AG04449 (cell line): ENCODE measurements at places on chromosomes 5 and 9.

DNA sequence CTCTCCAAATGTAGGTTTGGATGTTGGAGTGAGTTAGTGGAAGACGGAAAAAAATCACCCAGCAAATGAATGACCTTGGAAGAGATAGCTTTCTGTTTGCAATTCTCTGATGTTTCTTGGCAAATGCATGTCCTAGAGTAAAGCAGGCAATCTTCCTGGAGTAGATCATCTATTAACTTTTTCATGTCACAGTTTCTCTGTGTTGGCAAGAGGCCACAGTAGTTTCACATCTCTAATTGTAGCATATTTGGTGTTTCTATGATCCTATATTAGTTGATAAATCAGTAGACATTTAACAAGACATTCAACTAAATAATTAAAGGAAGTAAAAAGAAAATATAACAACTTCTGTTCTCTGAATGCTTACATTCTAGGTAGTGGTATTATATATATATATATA, 138.2 kb upstream of the MINAR2 start:
- DNase-seq, result no peak

DNA sequence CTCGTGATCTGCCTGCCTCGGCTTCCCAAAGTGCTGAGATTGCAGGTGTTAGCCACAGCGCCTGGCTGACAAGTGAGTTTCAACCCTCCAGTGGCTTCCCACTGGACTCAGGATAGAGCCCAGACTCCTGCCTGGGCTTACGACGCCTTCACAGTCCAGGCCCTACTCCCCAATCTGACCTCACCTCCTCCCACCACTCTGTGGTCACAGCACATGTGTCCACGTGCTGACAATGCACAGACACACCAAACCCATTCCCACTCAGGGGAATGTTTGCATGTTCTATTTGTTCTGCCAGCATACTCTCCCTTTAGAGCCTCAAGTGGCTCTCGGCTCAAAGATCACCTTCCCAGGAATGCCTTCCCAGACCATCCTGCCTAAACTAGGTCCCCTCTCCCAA, 31.1 kb upstream of the TRIM14 start:
- no peak for DNase-seq

DNA sequence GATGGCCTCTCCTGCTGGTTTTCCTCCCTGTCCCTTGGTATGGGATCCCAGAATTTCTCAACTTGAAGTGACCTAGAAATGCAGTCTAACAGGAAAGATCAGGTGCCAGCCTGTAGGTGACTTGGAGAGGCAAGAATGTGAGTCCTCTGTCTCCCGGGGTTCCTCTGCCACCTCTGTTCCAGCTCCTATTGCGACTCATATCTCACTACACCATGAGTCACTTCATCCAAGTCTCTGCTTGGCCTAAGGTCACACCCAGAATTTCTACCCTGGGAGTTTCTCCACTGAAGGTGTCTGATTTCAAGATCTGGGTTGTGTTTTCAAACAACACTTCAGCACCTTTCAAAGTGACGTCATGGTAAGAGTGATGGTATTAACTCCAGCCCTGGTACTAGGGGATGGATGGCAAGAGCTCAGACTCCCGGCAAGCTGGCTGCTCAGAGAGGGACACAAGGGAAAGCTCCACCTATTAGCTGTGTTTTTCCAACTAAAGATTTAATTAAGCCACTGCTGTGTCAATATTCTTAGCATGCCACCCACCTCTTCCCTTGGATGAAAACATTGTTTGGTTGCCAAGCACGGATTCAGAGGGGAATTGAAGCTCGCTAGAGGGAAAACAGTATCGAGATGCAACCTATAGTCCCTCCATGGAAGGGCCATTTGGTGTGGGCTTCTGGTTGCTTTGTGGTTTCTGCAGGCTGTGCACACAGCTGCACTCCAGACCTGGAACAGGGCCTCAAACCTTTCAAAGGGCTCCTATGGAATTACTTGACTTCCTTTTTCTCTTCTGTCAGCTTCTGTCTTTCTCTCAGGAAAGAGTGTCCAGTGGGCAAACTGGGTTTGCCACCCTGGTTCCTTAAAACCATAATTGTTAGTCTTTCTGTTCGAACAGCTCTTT, 205.7 kb downstream of the GAS1 start:
- DNase-seq, result no peak

DNA sequence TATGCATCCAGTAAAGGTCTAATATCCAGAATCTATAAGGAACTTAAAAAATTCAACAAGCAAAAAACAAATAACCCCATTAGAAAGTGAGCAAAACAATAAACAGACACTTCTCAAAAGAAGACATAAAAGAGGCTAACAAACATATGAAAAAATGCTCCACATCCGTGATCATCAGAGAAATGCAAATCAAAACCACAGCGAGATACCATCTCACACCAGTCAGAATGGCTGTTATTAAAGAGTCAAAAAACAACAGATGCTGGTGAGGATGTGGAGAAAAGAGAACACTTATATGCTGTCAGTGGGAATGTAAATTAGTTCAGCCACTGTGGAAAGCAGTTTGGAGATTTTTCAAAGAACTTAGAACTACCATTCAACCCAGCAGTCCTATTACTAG, 86.1 kb downstream of the WWC1 start:
- DNase-seq, result no peak

DNA sequence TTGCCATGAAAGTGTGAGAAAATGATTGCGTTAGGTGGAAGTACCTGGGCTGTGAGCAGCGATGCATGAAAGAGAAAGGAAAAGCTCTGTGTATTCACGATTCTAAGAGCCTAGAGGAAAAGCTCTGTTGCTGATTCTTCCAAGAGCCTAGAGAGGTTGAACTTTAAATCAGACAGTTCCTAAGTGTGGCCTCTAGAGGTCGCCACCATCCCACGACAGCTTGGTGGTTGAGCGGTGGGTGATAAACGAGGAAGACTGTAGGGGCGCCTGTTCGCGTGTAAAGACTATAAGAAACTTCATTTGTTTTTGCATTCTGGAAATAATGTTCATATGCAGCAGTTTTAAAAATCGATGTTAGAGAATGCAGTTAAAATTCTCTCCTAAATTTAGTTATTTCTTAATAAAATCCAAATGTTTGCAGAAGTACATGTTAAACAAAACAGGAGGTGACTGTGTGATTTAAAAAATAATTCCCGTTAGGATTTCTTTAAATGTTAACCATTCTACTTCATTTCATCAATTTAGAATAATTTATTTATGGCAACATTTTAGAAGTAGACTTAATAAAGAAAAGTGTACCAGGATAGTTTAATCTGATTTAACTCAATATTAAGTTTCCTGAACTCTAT, 107.7 kb downstream of the TENT4A start:
- no peak for DNase-seq

- no peak for DNase-seq
Measured at GRCh38 chr5:82338771-82339373, 60.7 kb upstream of the RPS23 start.

DNA sequence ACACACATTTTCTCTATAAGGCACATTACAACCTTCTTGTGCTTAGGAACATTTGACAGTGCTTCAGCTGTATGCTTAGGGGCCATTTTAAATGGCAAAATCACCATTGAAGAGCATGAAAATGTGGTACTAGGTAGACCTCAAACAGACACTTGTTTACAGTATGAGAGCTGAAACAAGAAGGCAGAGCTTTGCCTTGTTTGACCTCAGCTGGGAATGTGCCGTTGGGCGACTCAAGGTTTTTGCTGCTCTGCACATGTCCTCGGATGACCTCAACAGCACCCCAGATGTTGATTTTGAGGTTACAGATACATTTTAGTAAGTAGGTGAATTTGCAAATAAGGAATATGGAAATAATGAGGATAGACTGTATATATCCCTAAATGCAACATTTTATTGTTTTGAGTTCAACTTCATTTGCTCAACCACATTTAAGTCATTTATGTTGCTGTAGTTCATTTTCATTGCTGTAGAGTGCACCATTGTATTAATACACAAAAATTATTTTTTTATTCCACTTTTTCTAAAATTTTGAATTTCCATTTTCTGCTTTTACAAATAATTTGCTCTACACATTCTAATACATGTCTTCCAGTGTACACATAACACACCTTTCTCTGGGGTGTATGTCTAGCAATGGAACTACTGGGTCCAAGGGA, 206.8 kb downstream of the NR3C1 start:
- DNase-seq, result no peak

GRCh38 chr5:150075806-150076205, 10.5 kb downstream of the CSF1R start:
- DNase-seq, result no peak

- no peak for DNase-seq
Measured at GRCh38 chr5:180799902-180800801, 2.5 kb downstream of the MGAT1 start.

DNA sequence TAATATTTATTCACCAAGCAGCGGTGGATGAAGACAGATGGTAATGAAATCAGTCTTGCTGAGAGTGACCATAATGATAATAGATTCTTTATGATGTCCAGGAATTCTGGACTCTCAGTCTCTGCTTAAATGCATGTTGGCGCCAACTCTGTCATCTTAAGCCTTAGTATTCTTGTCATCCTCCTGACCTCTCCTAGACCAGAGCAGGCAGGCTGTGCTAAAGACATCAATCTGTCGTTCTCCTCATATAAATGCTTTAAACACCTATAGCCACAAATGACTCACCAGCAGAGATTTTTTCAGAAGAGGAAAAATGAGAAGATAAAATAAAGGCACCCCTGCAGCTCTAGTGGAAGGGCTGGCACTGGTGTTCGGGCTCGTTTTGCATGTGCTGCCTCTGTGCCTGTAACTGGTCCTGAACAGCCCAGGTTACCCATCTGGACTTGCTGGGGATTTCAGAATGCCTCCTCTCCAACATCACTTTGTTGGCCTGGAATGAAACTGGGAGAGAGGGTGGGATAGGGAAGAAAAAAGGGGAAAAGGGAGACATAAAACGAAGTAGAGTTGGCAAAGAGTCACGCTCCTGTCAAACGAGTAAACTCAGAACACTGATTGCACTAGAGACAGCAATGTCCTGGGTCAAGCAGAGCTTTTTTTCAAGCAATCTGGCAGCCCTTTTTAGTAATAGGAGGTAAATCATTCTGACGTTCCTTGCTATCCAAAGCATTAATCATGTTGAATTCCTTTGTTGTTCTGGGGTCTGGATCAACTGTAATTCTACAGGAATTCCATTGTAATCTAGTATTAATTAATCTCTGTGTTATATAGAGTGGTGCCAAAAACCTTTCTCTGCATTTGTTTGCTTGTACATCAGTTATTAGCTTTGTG, 195.5 kb upstream of the CLINT1 start:
- no peak for DNase-seq

- no peak for DNase-seq
Measured at GRCh38 chr5:172102218-172102870, 85.7 kb downstream of the STK10 start.

DNA sequence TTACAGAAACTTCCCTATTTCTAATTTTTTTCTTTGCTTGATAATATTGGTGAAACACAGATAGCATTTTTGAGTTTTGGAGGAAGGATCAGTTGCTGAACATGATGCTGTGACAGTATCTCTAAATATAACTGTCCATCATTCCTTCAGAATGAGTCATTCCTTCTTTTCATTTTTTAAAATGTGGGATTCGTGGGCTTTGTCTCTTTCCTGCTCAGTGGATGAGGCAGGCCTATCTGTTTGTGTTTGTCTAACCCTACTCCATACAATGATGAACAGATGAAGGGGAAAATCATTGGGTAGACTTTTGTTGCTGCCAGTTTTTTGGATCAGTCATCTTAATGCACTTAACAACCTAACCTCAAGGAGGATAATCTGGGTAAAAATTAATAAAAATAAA, 15.7 kb upstream of the OR13C8 start:
- DNase-seq, result no peak

DNA sequence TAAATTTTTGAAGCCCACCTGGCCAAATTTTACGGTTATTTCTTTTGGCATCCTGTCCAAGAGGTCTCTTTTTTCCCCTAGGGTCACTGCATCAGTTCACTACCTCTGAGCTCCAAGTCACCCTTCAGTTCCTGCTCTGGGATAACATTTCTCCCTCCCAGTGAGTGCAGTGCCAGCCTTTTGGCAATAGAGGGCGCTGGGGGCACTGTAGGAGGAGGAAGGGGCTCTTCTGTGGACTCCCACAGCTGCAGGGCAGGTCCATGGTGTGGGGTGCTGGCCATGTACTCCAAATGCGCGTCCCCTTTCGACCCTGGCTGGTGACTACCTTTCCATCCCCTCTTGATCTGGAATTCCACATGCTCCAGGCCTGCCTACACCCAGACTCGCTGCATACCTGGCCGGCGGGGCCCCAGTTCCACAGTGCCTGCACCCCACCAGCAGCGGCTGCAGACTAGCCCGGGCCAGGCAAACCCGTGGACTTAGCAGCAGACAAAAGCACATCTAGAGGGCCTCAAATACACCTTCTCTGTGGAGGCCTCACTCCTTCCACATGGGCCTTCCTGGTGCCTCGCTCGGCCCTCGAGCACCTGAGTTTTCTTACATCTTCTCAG, 20.3 kb upstream of the NINJ1 start:
- DNase-seq, result no peak

- no peak for DNase-seq
Measured at GRCh38 chr5:56108246-56108645, 113.5 kb upstream of the IL6ST start.

DNA sequence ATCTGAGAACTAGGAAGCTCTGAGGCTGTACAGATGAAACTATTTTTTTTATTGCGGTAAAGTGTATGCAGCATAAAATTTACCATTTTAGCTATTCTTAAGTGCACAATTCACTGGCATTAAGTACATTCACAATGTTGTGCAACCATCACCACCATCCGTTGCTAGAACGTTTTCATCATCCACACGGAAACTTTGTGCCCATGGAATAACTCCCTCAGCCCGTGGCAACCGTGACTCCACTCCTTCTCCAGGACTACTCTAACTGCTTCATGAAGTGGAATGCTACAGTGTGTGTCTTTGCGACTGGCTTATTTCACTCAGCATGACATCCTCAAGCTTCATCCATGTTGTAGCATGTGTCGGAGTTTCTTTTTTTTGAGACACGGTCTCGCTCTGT, 57.1 kb downstream of the COL23A1 start:
- DNase-seq, result no peak

- no peak for DNase-seq
Measured at GRCh38 chr5:136420168-136420898, 55.0 kb upstream of the TRPC7 start.

- no peak for DNase-seq
Measured at GRCh38 chr5:165188556-165189175, 1683.2 kb downstream of the MAT2B start.

GRCh38 chr5:6143523-6143922, 234.8 kb downstream of the MED10 start:
- no peak for DNase-seq

DNA sequence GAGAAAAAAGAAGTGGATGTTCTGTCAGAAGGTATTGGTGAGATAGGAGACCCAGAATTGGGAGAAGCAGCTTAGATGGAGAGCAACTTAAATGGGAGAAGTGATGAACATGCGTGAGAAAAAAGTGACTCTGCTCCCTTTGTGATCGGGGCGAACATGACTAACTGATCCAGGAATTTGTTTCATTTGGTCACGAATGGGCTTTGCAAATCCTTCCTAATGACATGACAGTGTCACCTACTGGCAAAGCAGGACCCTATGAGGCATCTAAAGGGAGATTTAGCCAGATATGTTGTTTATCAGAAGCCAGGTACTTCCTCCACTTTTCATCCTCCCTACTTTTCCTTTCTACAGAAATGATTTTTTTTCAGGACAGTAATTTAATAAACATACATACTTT, 787.4 kb upstream of the RGMB start:
- DNase-seq, result no peak

- DNase-seq, result no peak
Measured at GRCh38 chr9:114314881-114315722, 7.8 kb upstream of the ORM1 start.
